ENCODE measurements at places on chromosomes 5 and 9. TPM values are rescaled to one million over a fixed set of nuclear protein-coding genes. Genes with fewer than 3 reads are reported as not detected.

GRCh38 chr5:96940586-96940985 lies 4.7 kb downstream of the LNPEP start:
- peak; percentile 26 for DNase-seq

FIBCD1 gene
- 0.67 TPM for total RNA-seq

DNA sequence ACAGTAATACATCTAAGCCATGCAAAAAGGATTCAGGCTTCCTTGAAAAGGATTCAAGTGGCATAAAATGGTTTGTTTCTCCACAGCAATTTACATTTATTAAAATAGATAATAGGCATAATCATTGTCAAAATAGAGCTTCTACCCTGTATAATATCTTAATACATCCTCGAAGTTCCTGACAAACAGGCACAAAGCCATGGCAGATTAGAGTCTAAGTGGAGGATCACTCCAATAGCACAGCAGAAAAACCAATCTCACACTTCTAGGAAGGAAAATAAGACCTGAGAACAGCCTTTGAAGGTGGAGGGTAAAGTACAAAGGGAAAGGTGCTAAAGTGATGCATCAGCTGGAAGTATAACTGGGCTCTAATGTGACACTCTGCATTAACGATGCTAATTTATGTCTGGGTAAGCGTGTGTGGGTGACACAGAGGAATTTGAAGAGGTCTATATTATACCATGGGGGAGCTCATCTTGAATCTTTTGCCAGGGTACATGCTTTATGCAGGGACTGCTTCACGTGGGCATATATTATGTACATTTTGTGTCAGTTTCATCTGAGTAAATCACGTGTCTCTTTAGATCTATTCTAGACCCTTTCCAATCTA lies 28.8 kb downstream of the PPP2R2B start:
- DNase-seq: no peak

DNA sequence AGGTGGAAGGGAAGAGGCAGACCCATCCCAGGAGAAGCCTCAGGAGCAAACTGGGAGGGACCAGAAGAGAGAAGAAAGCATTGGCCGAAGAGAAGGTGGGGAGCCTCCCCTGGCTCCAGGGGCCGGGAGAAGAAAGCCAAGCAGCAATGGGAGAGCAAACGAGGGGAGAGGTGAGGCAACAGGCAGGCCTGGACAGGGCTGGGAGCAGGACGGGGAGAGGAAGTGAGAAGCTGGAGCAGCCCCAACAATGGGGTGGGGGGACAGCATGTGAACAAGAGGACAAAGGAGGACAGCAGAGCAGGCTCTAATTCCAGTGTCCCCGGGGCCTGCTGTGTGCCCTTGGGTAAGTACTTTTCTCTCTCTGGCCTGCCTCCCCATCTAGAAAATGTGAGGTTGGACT lies 115.3 kb downstream of the PSD2 start:
- no peak for DNase-seq

MARCHF11 gene
- not detected for total RNA-seq

TAF11L5 gene
- not detected for total RNA-seq

GRCh38 chr9:68731857-68732256 lies 26.8 kb downstream of the PIP5K1B start:
- DNase-seq: no peak

ECSCR gene
- total RNA-seq: not detected

NR3C1 gene
- total RNA-seq: 62.8 TPM

GRCh38 chr5:78005021-78005785 lies 229.1 kb upstream of the TBCA start:
- no peak for DNase-seq

GRCh38 chr9:136342181-136343120 lies 15.1 kb downstream of the GPSM1 start:
- peak; percentile 39 for DNase-seq

GRCh38 chr5:5560016-5560415 lies 137.5 kb downstream of the ICE1 start:
- DNase-seq: no peak

PCDHB5 gene
- 0.12 TPM for total RNA-seq

LCN1 gene
- total RNA-seq: not detected

ZNF484 gene
- 12.7 TPM for total RNA-seq

DNA sequence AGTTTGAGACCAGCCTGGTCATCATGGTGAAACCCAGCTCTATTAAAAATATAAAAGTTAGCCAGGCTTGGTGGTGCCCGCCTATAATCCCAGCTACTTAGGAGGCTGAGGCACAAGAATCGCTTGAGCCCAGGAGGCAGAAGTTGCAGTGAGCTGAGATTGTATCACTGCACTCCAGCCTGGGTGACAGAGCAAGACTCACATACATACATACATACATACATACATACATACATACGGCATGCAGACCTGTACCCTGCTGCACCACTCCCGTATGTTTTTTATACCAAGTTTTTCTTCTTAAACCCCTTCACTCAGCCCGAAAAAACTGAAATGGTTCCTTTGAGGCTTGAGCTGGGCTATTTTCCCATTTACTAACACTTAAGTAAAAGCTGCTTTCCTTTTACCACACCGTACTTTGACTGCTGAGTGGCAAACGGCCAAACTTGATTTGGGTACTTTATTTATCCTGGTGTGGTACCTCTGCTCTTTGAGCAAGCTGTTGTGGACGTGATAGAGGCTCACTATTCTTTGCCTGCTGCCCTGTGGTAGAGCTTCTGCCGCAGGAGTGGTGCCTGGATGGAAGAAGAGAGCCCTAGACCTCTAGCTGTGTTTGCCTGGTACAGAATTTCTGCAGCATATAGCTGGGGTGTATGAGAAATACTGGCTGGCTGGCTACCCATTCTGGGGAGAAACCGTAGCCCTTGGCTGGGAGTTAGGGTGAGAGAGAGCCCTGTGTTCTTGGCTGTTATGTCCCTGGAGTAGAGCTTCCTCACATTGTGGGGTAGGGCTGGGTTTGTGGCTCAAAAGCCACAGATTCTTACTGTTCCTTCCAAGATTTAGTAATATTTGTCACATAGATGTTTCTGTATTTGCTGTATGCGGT lies 19.4 kb downstream of the IPO11 start:
- DNase-seq: no peak

- DNase-seq: no peak
Measured at GRCh38 chr9:6793203-6793602, 35.4 kb downstream of the KDM4C start.

GRCh38 chr5:175195698-175196656 lies 248.0 kb downstream of the DRD1 start:
- DNase-seq: no peak

- peak; percentile 14 for DNase-seq
Measured at GRCh38 chr9:86843206-86843605, 104.1 kb downstream of the GAS1 start.

C9orf50 gene
- not detected for total RNA-seq

PIP5KL1 gene
- 12.1 TPM for total RNA-seq

DNA sequence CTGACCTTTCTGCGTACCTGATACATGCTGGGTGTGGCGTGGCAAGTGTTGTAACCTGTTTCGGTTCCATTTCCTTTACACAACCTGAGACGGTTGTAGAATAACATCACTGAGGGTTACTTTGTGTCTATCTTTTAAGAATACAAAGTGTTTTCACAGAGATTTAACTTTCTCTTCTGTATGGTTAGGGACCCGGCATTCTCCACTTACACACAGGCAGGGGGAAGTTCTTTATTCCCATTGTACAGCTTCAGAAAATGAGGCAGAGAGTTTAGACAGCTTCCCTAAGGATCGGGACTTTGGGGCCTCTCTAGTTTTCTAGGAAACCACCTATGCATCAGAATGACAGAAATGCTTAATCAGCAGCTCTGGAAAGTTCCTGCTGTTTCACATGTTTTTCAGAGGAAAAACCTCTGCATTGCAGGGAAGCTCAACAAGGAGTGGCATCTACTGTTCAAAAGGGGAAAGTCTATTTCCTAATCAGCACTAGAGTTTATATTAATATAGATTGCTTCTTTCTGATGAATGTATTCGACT lies 41.3 kb downstream of the CAST start:
- peak; percentile 85 for DNase-seq

CDO1 gene
- total RNA-seq: not detected

SPINK4 gene
- not detected for total RNA-seq

DNA sequence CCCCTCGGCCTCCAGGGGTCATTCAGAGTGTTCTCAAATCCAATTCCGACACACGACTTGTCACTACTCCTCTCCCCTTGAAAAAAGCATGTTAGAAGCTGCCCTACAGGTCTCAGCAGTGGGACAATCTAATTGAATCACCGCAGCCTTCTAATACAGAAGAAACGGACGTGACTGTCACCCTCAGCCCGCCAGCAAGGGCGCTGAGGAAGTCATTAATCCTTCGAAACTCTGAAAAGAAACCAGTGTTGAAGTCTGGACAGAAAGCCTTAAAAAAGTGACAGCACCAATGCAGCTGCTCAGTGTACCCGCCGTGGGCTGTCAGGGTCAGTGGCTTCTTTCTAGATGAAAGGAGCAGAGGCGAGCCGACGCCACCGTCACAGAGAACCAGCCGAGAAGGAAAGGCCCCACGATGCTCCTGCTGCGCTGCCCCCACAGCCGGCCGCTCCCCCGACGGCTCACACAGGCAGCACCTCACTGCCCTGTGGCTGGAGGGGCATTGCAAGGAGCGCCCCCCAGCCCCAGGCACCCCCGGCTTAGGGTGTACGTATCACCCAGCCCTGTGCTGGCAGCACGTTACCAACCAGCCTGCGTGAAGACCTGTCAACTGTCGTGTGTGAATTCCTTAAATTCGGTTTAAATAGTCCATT lies 5.7 kb downstream of the BRD3OS start:
- no peak for DNase-seq

SMIM15 gene
- total RNA-seq: 36.7 TPM

- no peak for DNase-seq
Measured at GRCh38 chr5:174176511-174176910, 131.0 kb downstream of the NSG2 start.

- DNase-seq: no peak
Measured at GRCh38 chr9:132946631-132947295, 2.3 kb upstream of the TSC1 start.

DNA sequence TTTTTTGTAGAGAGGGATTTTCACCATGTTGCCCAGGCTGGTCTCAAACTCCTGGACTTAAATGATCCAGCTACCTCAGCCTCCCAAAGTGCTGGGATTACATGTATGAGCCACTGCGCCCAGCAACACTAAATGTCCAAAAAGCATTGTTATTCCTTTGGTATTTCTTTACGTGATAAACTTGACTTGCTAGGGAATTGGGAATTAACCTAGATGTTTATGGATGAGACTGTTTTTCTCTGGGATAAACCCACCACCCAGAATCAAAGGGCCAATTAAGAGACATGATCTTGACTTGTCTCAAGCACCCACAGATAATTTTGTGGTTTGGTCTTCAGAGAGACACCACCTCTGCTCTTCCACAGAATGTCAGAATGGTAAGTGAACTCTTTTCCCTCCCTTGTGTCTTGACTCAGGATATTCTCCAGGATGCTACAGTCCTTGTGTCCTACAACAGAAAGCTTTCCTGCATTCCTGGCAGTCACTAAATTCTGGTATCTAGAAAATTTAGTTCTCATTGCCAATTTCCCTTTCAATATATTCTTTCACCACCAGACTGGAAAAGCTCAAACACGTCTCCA lies 55.7 kb downstream of the ALDH1A1 start:
- DNase-seq: no peak

- DNase-seq: no peak
Measured at GRCh38 chr9:105132606-105133005, 111.8 kb upstream of the SLC44A1 start.

GRCh38 chr5:27083449-27084415 lies 45.3 kb upstream of the CDH9 start:
- DNase-seq: no peak

SEC24A gene
- 20.8 TPM for total RNA-seq

DNA sequence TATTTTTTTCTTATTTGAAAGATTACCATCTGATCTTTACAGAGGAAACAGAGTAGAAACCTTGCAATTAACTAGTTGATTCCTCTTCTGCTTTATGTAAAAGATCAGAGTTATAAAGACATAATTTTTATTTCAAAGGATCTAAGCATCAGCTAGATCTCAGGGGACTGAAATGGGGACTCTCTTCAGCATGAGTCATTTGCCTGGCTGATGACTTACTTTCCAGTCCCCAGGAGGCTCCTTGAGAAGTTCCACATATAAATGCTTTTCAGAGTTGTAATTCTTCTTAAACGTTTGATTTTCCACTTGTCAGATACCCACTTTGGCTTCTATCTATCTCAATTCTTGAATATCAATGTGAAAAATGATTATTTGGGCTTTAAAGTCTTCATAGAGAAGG lies 389.4 kb downstream of the RAB3C start:
- no peak for DNase-seq

GLDC gene
- total RNA-seq: 1.9 TPM

GRCh38 chr5:126801174-126801991 lies 24.4 kb downstream of the LMNB1 start:
- no peak for DNase-seq

ACTBL2 gene
- 0.16 TPM for total RNA-seq

HARS2 gene
- total RNA-seq: 24.8 TPM

- DNase-seq: peak; percentile 33
Measured at GRCh38 chr5:75042522-75042921, 9.8 kb downstream of the GCNT4 start.

DNA sequence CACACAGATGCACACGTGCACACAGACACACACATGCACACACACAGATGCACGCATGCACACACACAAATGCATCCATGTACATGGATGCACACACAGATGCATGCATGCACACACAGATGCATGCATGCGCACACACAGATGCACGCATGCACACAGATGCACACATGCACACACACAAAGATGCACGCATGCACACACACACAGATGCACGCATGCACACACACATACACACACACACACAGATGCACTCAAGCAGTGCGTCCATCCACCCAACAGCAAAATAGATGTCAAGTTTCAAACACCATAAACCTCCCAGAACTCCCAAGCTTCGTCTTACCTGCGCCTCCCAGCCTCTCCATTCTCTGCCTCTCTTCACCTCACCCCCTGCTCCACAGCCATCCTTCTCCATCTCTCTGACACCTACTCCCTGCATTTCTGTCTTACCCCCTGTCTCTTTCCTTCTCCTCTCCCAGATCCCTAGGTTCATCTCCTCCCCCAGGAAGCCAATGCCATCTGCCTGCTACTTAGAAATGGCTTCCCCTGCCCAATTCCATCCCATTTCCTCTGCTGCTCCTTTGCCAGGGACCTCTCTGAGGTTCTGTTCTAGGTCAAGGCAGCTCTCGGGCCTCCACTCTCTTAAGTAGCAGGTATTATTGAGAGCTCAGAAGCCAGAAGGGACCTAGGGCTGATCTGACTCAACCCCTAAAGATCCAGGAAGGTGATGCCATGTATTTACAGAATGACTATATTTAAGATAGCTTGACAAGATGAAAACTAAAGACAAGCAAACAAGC lies 297.2 kb downstream of the MED10 start:
- DNase-seq: no peak

- DNase-seq: peak; percentile 68
Measured at GRCh38 chr5:36743891-36744772, 132.4 kb upstream of the NIPBL start.

GRCh38 chr9:135801070-135801469 lies 99.1 kb downstream of the KCNT1 start:
- no peak for DNase-seq

GRCh38 chr9:69155341-69156030 lies 18.6 kb upstream of the TJP2 start:
- peak; percentile 90 for DNase-seq

Measured in mammary epithelial cell (primary cell).